ENCODE measurements at places on chromosomes 12 and 14.

- no peak for DNase-seq
These were observed 409.2 kb downstream of the IPO8 start for GRCh38 chr12:30286345-30286926.

DNA sequence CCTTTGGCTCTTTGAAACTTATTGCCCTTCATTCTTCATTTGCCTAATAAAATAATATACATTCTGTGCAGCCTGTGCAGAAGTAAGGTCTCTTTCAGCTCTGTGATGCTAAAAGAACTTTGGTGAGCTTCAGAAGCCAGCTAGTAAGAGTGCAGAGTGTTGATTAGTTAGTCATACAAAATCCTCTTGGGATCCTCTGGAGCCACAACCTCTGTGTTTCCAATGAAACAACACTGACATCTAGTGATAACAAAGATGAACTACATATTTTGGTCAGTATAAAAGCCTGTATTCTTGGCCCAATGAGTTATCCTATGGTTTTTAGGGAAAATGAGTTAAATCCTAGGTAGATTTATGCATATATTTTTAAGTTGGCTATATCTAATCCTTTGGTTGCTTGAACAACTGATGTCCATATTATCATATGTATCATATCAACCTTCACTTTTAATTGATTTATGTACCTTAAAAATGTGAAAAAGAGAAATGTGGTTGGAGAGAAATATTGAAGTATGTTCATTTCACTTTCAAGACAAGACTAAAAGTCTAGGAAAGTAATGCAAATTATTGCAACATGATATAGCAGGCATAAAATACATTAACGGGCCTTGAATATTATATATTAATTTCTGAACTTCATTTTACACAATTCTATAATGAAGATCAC lies 158.4 kb downstream of the KLHL28 start:
- DNase-seq = no peak

DNA sequence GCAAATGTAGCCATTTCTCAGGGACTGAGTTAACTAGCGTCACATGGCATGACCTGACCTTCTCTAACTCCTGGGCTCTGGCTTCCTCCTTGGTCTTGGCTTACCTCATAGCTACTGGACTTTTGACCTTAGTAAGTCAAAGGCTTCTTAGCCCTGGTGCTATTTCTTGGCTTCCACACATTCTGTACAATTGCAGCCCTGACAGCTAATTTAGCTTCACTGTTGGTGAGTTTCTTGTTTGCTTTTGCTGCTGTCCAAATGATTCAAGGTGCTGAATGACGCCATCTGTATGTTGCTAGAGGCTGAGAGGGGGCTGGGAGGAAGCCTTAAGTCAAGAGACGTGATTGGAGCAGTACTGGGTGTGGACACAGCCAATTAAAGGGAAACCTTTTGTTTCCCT lies 202.7 kb downstream of the PRKD1 start:
- DNase-seq = no peak

GRCh38 chr14:74645244-74645643 lies 33.2 kb upstream of the LTBP2 start:
- no peak for DNase-seq

DNA sequence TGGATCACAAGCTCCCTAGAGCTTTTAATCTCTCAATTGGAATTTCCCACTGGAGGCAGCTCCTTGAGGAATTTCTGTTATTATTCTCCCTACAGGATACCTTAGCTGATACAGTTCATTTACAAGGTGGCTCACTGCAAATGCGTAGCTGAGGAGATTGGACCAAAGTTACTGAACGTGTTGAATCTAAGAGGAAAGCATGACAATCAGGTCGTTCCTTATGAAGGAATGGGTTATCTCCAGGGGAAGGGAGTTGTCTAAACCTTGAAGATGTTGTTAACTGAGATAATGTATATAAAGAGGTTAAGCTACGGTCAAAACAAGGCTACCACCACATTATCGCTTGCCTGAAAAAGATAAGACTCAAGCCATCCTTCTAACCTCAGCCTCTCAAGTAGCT lies 105.8 kb upstream of the TBX3 start:
- DNase-seq = no peak

GRCh38 chr14:89134640-89135039 lies 282.4 kb downstream of the FOXN3 start:
- DNase-seq = no peak

GRCh38 chr12:52847335-52848102 lies 1.3 kb downstream of the KRT78 start:
- no peak for DNase-seq

GRCh38 chr14:52069307-52070050 lies 620 bp upstream of the NID2 start:
- DNase-seq = no peak

DNA sequence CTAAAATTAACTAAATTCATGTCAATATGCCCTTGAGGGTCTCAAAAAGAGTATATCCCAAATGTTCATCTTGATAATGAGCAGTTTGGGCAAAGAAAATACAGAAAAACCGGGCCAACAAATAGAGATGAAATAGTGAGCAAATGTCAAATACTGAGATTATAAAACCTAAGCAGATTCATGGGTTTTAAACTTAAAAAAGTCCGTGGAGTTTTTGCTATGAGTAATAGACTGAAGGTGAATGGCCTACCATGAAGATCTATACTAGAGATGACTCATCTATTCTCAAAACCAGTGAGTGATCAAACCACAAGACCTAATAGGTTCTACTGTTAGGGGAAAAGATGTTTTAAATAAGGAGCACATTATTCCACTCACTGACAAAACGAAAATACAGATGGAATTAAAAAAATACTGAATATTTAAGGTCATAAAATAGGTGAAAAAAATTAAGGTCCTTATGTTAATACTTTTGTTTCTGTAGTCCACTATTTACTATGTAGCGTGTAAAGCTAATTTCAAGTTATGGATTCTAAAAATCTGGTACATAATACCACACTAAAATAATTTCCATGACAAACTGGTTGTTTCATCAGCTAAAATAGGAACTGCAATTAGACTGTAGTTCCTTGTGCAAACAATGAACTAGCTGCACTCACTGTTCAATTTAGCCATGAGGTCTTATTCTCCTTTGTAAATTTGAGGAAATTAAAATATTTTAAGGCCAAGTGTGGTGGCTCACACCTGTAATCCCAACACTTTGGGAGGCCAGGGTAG lies 5.0 kb downstream of the HNRNPC start:
- no peak for DNase-seq

GRCh38 chr14:21997300-21997699 lies 323.7 kb upstream of the OR4E1 start:
- DNase-seq = no peak

DNA sequence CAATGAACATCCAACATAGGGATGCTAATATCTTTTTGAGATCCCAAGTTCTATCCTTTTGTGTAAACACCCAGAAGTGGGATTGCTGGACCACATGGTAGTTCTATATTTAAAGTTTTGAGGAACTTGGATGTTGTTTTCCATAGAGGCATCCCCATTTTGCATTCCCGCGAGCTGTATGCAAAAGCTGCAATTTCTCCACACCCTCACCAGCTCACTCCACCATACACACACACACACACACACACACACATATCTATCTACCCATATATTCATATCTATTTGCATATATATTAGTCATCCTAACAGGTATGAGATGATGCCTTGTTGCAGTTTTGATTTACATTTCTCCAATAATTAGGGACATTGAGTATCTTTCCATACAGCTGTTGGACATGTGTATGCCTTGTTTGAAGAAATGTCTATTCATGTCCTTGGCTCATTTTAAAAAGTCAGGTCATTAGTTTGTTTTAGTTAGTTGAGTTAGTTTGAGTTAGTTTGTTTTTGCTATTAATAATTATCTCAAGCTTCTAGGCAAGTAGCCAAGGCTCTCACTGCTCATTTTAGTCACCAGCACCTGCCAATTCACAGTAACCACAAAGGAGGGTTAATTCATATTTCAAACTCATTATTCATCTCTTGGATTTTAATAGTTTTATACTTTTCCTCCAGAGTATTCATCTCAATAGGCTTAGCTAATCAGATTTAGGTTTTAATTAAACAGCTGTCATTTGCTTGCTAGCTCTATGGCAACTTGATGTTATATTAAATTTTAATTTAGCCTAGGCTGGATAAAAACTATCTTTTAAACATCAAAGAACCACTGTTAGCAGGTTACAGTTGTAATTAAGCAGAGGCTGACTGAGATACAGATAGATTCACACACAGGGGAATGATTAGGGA lies 1435.9 kb upstream of the TMEM132C start:
- no peak for DNase-seq
